ENCODE measurements at places on chromosomes 3 and 15.

DNA sequence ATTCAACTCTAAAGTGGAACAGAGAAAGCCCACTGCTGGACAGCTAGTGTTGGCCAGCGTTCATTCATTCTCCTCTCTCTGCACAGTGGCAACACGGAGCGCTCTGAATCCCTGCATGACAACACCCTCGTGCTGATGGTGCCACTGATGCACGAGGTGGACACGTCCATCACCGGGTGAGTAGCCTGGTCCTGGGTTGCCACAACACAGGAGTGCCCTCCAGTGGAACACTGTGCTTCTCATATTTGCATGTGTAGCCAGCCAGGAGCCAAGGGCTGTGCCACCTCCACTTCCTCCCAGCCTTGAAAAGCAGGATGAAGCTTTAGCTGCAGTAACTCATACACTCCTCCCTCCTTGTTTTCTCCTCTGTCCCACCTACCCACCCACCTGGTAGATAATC is 120.0 kb upstream of the CTDSPL start:
- DNase-seq = no peak

GRCh38 chr3:24185738-24186384 is 240.8 kb downstream of the NR1D2 start:
- DNase-seq = no peak

- no peak for DNase-seq
These were observed 388.0 kb downstream of the ZBTB20 start for GRCh38 chr3:114758831-114759699.

DNA sequence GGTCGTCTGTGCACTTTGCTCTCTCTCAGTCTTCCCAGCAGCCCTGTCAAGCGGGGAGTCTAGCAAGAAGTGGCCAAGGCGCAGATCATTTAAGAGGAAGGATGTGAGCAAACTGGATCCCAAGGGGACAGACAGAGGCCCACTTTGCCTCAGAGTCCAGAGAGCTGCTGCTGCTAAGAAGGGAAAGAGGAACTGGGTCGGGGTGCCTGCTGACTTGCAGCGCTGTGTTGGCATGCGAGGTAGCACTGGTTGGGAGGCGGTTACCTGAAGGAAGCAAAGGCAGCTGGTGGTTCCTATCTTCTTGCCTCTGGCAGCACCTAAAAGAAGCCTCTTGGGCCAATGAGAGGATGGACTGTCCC is 28.1 kb downstream of the SMAD3 start:
- DNase-seq = no peak

- DNase-seq = no peak
These were observed 20.1 kb downstream of the EID1 start for GRCh38 chr15:48898032-48898431.

GRCh38 chr3:173529062-173529711 is 131.6 kb downstream of the NLGN1 start:
- DNase-seq = no peak

GRCh38 chr15:78355177-78355576 is 15.0 kb downstream of the CRABP1 start:
- no peak for DNase-seq

DNA sequence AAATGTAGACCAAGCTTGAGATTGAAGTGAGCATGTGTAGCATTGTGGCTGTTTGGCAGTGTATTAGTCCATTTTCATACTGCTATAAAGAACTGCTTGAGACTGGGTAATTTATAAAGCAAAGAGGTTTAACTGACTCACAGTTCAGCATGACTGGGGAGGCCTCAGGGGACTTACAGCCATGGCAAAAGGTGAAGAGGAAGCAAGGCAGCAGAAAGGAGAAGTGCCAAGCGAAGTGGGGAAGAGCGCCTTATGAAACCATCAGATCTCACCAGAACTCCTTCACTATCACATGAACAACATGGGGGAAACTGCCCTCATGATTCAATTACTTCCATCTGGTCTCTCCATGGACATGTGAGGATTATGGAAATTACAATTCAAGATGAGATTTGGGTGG is 8.6 kb upstream of the CERS3 start:
- no peak for DNase-seq

GRCh38 chr15:59691194-59691805 is 2.2 kb upstream of the BNIP2 start:
- DNase-seq = peak; percentile 26

GRCh38 chr3:138888560-138888959 is 53.8 kb upstream of the PIK3CB start:
- DNase-seq = no peak

- no peak for DNase-seq
These were observed 42.9 kb downstream of the FNDC3B start for GRCh38 chr3:172082269-172082668.

GRCh38 chr3:127157171-127157828 is 35.6 kb upstream of the PRR23E start:
- no peak for DNase-seq

- no peak for DNase-seq
These were observed 33.9 kb downstream of the ZBBX start for GRCh38 chr3:167346171-167346570.

GRCh38 chr15:70219966-70220365 is 122.2 kb upstream of the TLE3 start:
- no peak for DNase-seq

DNA sequence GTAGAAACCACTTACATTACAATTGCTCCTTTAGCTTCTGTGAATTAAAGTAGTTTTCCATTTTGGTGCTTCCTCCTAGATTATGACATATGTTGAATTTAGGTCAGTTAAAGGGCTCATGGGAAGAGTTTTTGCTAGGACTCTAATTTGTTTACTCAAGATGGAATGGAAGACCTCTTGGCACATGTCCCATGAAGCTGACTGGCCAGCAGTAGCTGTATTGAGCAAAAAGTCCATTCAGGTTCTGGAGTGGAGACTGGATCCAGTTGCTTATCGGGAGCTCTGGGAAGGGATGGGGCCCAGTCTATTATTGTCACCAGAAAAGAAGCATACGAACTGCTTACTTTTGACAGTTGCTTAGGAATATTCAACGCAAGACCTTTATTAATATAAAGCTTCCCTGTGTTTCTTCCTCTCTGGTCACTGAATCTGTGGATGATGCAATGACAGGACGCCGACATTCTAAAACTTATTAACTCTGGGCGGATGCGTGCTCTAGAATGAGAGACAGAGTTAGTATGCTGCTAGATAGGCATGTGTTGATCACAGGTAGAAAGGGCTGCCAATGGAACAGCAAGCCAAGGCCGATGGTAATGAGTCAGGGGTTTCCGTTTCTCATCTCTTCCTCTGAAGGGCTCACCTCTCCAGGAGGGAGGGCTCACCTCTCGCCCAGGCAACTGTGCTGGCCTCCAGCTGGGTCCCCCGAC is 155.8 kb downstream of the NR1D2 start:
- DNase-seq = no peak

- DNase-seq = no peak
These were observed 22.4 kb downstream of the LIPC start for GRCh38 chr15:58453931-58454793.
